ENCODE measurements at places on chromosomes 2 and 18. TPM values are rescaled to one million over a fixed set of nuclear protein-coding genes. Genes with fewer than 3 reads are reported as not detected.
A peak's percentile ranks its signal among the peaks of the same experiment; 100 is the strongest.

The PRKCE gene
- 13.2 TPM for total RNA-seq

The SERPINB4 gene
- not detected for total RNA-seq

The PTPRM gene
- 37.0 TPM for total RNA-seq

The NEMP2 gene
- 5.4 TPM for total RNA-seq

The PMAIP1 gene
- total RNA-seq, result 1.1 TPM

The SLC11A1 gene
- total RNA-seq, result 0.25 TPM

The ARL4C gene
- 7.0 TPM for total RNA-seq

The ALLC gene
- not detected for total RNA-seq

The ANKRD30BL gene
- total RNA-seq, result 0.14 TPM

The CCNT2 gene
- total RNA-seq, result 24.9 TPM

The RNU2-63P gene
- not detected for total RNA-seq

GRCh38 chr2:151576080-151576479 lies 158.2 kb downstream of the NEB start:
- H3K4me1 ChIP-seq, result no peaks in the 10 kb centered on the region
- H3K27ac ChIP-seq, result no peak overlapping the region
- no peak for DNase-seq

DNA sequence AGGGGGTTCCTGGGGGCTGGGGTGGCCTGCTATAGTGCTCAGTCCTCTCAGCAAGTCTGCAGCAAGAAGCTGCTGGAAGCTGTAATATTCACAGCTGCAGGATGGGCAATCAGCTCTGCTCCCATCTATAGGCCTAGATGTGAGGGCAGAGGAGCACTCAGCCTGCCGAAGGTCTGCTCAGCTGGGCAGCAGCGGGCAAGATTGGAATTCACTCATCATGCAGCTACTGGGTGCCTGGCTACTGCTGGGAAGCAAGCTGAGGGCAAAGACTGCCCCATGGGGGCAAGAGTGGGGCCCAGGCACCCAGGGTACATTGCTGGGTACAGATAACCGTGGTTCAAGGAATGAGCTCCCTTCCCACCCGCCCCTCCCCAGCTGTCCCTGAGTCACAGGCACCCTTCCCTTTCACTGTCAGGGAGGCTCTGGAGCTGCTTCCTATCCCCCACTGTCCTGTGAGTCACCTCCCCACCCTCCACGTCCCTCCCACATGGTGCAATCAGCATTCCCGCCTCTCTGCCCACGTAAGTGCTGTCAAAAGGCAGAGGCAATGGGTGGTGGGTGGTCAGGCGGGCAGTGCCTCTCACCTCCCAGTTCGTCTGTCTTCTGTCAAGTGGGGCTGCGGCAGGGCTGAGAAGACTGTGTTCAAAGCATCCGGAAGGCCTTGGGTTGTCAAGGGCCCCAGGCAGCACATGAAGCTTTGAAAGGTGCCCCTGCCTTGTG lies 169.2 kb downstream of the TRIM43 start:
- no peaks in the 10 kb centered on the region for H3K27me3 ChIP-seq
- no peaks in the 10 kb centered on the region for H3K36me3 ChIP-seq
- DNase-seq, result no peak
- no peak overlapping the region for H3K27ac ChIP-seq
- H3K4me3 ChIP-seq, result no peak overlapping the region

DNA sequence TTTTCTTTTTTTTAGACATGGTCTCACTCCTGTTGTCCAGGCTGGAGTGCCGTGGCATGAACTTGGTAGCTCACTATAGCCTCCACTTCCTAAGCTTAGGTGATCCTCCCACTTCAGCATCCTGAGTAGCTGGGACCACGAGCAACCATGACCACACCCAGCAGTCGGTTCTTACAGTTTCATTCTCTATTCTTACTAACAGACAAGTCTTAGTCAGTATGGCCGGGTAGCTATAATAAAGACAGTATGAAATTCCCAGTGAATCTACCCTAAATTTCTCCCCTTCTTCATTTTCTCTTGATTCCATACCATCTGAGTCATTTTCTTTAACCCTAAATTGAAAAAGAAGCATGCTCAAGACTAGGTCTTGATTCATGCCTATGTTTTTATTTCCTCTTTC lies 775.3 kb upstream of the NRXN1 start:
- H3K36me3 ChIP-seq, result no peaks in the 10 kb centered on the region
- H3K27ac ChIP-seq, result no peak overlapping the region
- DNase-seq, result no peak

DNA sequence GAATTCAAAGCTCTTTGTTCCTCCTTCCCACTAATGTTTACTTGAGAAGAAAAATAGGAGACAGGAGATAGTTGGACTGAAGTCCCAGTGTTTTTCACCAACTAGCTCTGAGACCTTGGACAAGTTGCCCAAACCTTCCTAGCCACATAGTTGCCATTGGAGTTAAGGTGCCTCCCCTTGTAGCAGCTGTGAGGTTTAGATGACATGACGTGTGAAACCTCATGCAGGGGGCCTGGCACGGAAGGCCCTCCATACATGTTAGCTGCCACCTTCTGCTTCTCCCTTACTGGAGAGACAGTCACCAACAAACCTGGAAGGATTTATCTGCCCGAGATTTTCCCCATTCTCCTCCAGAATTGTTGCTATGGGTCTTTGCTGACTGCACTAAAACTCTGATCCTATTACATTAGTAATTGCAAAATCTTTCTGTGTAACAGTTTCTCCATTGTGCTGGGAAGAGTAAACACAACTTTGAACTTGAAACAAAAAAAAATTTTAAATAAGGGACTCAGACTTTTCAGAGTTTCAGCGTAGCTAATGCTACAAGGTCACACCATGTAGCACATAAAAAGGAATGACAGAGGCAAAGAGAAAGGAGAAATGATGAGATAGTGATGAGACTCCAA lies 23.8 kb upstream of the CABYR start:
- no peaks in the 10 kb centered on the region for H3K27me3 ChIP-seq
- no peak for DNase-seq
- H3K4me3 ChIP-seq, result no peak overlapping the region
- no peaks in the 10 kb centered on the region for H3K4me1 ChIP-seq
- no peaks in the 10 kb centered on the region for H3K36me3 ChIP-seq

DNA sequence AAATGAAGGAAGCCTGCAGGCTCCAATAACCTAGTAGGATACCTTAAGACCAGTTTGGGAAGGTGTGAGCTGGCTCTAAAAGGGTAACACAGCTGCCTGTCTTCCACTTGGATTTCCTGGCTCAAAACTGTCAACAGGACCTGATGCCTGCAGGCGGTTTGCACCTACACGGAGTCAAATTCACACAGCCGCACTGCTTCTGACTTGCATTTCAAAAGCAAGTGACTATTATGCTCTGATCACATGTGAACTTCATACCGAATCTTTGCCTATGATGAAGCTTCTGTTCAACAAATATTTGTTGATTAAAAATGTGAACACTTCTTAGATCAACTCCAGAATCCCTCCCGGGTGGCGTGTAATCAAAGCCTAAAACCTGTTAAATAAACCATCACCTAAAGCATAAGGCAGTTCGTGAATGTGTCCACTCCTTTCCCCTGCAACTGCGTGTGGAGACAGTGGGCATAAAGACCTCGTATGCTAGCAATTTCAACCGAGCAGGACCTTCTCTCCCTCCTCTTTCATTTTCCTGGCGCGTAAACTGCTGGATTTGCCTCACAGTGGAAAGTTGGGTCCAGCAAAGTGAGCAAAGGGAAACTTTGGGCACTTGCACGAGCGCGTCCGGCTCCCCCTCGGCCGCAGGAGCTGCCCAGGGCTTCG lies 784 bp downstream of the CRACDL start:
- H3K4me1 ChIP-seq, result no peaks in the 10 kb centered on the region
- no peak overlapping the region for H3K27ac ChIP-seq
- peak overlapping the region; percentile 39 for H3K4me3 ChIP-seq
- DNase-seq, result no peak
- H3K27me3 ChIP-seq, result peaks cover 76% of the 10 kb centered on the region
- H3K36me3 ChIP-seq, result no peaks in the 10 kb centered on the region

GRCh38 chr18:6509832-6510231 lies 95.1 kb upstream of the L3MBTL4 start:
- peaks cover 12% of the 10 kb centered on the region for H3K4me1 ChIP-seq
- no peak for DNase-seq
- peak overlapping the region; percentile 58 for H3K27ac ChIP-seq
- H3K4me3 ChIP-seq, result no peak overlapping the region

GRCh38 chr2:98088261-98088660 lies 1.3 kb downstream of the VWA3B start:
- H3K27ac ChIP-seq, result no peak overlapping the region
- peaks cover 48% of the 10 kb centered on the region for H3K27me3 ChIP-seq
- DNase-seq, result no peak
- H3K4me1 ChIP-seq, result no peaks in the 10 kb centered on the region
- H3K36me3 ChIP-seq, result no peaks in the 10 kb centered on the region

- peaks cover 13% of the 10 kb centered on the region for H3K4me1 ChIP-seq
- H3K36me3 ChIP-seq, result no peaks in the 10 kb centered on the region
- H3K27ac ChIP-seq, result no peak overlapping the region
- no peak for DNase-seq
- no peak overlapping the region for H3K4me3 ChIP-seq
Measured at GRCh38 chr2:173941567-173941966, 23.6 kb downstream of the SP3 start.

GRCh38 chr2:168220965-168221819 lies 26.2 kb downstream of the STK39 start:
- H3K27me3 ChIP-seq, result no peaks in the 10 kb centered on the region
- H3K4me1 ChIP-seq, result peaks cover 27% of the 10 kb centered on the region
- H3K36me3 ChIP-seq, result no peaks in the 10 kb centered on the region
- H3K27ac ChIP-seq, result peak overlapping the region; percentile 31
- H3K4me3 ChIP-seq, result no peak overlapping the region
- peak; percentile 39 for DNase-seq

DNA sequence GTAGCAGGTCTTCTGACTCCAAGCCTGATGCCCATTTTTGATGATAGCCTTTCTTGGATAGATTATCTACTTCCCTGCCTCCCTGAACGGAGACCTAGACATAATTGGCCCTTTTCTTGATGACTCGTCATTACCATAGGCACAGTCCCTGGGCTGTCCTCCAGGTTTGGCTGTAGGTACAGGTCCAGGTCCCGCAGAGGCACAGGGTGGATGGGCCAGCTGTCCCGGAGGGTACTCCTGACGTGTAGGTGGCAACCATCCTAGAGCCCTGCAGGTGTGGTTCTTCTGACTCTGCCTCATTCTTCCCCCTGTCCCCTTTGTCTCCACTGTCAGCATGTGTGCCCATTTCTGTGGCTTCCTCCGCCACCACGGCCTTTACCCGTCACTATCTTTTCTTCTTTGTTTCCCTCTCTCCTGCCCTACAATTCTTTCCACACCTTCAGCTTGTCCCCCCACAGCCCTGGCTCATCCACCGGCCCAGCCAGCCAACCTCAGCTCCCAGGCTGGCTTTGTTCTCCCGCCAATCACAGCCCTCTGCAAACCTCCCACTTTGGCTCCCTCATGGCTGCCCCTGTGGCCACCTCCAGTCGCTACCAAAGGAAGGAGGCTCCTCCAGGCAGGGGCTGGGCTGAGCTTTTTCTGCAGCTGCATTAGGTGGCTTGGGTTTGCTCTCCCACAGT lies 102.8 kb downstream of the SMAD7 start:
- H3K4me1 ChIP-seq, result peaks cover 41% of the 10 kb centered on the region
- H3K36me3 ChIP-seq, result no peaks in the 10 kb centered on the region
- no peak overlapping the region for H3K4me3 ChIP-seq
- no peak overlapping the region for H3K27ac ChIP-seq
- H3K27me3 ChIP-seq, result no peaks in the 10 kb centered on the region

GRCh38 chr2:142308744-142309143 lies 177.9 kb upstream of the LRP1B start:
- no peaks in the 10 kb centered on the region for H3K27me3 ChIP-seq
- H3K36me3 ChIP-seq, result no peaks in the 10 kb centered on the region
- no peaks in the 10 kb centered on the region for H3K4me1 ChIP-seq
- no peak overlapping the region for H3K4me3 ChIP-seq
- no peak overlapping the region for H3K27ac ChIP-seq

DNA sequence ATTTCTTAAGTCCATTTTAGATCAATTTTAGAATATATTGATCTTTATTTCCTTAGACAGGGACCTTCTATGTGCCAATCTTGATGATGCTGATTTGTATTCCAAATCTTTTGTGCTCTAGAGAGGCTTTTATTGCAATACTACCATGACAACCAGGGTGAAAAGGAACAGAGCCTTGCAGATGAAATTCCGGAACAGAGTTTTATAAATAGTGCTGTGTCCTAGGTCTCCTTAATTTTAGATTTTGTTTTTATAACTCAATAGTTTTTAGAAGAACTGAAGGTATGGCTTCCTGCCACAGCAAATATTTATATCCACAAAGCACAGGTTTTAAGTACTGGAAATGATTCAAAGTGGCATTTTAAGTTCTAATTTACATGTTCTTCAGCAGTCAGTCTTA lies 160.2 kb downstream of the PMAIP1 start:
- H3K36me3 ChIP-seq, result no peaks in the 10 kb centered on the region
- no peaks in the 10 kb centered on the region for H3K4me1 ChIP-seq
- no peak overlapping the region for H3K4me3 ChIP-seq
- H3K27ac ChIP-seq, result no peak overlapping the region

DNA sequence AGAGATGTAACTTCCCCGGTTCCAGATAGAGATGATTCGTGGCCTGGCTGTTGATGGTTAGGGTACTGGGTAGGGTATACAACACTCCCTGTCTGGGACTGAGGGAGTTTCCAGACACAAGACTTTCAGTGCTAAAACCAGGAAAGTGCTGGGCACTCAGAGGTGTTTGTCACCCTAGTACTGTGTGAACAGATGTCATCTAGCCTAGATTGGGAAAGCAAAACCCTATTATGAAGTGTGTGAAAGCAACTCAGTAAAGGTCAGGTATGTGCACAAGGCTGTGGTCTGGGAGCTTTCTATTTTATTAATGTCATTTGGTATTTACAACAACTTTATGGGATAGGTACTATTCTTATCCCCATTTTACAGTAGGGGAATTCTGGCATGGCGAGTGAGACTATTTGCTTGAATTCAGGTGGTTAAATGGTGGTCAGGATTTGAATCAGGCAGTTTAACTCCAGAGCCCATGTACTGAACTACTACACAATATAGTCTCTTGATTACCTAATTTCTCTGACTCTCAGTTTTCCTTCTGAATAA lies 2.6 kb downstream of the BZW1 start:
- H3K36me3 ChIP-seq, result peaks cover 58% of the 10 kb centered on the region
- DNase-seq, result no peak
- no peak overlapping the region for H3K27ac ChIP-seq
- no peaks in the 10 kb centered on the region for H3K27me3 ChIP-seq

DNA sequence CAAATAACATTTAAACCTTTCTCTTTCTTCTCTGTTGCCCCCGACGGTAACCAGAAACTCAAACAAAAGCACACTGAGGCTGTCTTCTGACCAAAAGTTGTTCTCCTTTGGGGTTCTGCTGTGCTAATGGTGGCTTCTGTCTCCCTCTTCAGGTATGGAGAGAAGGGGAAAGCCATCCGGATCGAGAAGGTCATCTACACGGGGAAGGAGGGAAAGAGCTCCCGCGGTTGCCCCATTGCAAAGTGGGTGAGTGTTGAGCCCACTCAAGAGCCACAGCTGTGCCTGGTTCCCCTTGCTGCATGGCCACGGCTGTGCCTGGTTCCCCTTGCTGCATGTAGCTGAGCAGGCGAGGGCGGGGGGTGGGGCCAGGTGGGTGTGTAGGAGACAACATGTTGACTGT lies 67.4 kb downstream of the BOLA3 start:
- H3K4me1 ChIP-seq, result peaks cover 30% of the 10 kb centered on the region
- DNase-seq, result no peak
- H3K27ac ChIP-seq, result no peak overlapping the region
- no peak overlapping the region for H3K4me3 ChIP-seq
- H3K36me3 ChIP-seq, result no peaks in the 10 kb centered on the region

- H3K4me3 ChIP-seq, result no peak overlapping the region
- no peak overlapping the region for H3K27ac ChIP-seq
- H3K4me1 ChIP-seq, result peaks cover 8% of the 10 kb centered on the region
- no peaks in the 10 kb centered on the region for H3K36me3 ChIP-seq
- no peak for DNase-seq
- H3K27me3 ChIP-seq, result no peaks in the 10 kb centered on the region
Measured at GRCh38 chr2:8652774-8653426, 29.0 kb upstream of the ID2 start.
